ENCODE measurements at places on chromosomes 5 and 9.

GRCh38 chr9:20023961-20024571 lies 235.2 kb upstream of the SLC24A2 start:
- DNase-seq: peak; percentile 14

GRCh38 chr5:6626508-6626907 lies 6.3 kb downstream of the NSUN2 start:
- DNase-seq: no peak

- DNase-seq: no peak
These were observed 580.8 kb downstream of the BNC2 start for GRCh38 chr9:16289639-16290038.

- no peak for DNase-seq
These were observed 42.5 kb downstream of the ITGA2 start for GRCh38 chr5:53031695-53032096.

DNA sequence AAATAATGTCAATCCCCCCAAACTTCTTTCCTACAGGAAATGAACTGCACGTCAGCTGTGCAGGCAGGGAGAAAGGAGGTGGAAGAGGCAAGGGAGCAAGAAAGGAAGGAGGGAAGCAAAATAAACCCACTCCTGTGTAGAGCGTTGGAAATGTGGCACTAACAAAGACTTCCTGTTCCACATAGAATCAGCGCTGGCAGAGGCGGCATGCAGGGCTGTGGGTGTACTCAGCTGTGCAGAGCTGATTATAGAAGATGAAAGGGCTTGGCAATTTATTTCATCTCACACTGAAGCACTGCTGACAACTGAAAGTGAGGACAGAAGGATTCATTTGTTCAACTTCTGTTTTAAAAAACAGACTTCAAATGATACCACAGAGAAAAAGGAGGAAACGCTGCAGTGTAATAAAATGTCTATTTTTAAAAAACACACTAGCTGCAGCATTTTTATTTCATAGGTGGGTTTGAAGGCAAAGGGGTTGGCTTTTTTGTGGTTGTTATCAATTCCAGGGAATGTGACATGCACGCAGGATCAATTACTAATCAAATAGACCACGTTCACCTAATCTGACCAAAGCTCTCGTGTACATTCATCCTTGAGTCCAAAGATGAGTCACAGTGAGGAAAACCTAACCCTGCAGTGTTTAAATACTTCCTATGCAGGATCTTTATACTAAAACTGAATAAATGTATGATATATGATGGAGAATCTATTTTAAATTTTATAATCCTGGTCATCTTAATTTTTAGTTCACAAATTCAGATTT lies 583.5 kb downstream of the ZNF608 start:
- DNase-seq: peak; percentile 37

GRCh38 chr5:6166698-6167394 lies 211.5 kb downstream of the MED10 start:
- no peak for DNase-seq

GRCh38 chr9:99516657-99517049 lies 294.6 kb downstream of the SEC61B start:
- no peak for DNase-seq

DNA sequence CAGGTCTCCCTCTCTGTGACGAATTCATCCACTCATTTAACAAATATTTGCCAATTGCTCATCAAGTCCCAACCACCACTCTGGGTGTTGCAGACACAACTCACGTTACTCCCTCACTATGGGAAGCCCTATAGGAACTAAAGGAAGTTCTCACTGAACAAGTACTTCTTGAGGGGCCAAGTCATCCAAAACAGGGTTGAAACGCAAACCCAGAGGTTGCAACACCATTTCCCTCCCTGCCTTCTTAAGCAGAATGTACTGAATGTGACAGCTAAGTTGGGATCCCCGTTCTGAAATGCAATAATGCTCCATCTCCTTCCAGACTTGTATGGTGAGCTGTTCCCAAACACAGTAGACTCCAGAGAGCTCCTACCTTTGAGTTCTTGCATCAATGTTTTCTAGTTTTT lies 34.3 kb downstream of the EPB41L4B start:
- DNase-seq: no peak
